ENCODE measurements at places on chromosomes 1 and 21.

- DNase-seq, result no peak
Measured at GRCh38 chr1:205663286-205663936, 16.9 kb downstream of the SLC45A3 start.

GRCh38 chr1:74180490-74180889 is 17.5 kb downstream of the LRRIQ3 start:
- no peak for DNase-seq

DNA sequence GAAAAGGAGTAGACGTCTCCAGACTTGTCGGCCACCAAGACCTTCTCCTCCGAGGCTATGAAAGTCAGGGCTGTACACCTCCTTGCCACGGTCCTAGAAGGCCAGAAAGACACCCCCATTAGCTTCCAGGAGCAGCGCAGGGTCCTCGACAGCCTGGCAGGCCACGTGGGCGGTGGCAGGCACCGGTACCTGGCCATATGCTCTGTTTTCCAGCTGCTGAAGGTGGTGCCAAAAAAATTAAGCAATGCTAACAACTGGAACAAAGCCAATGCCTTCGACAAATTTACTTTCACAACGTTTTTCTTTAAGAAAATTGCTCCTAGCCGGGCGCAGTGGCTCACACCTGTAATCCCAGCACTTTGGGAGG is 15.9 kb downstream of the WDR4 start:
- DNase-seq, result no peak

DNA sequence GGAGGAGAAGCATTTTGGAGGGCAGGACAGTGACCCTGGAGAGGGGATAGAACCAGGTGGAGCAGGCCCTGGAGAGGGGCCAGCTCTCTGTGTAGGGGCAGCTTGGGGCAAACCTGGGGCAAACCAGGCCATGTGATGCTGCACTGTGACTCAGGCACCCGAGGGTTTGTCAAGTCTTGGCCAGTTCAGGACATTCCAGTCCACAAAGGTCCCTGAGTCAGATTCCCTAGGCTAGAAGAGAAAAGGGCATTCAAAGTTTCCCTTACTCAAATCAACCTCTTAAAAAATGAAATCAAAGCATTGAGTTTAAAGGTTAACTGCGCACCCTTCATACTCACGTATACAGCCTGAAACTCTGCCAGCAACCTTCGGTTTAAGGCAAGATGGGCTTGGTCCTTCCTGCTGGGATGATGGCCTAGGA is 25.2 kb upstream of the PLA2G2C start:
- no peak for DNase-seq

- DNase-seq, result no peak
Measured at GRCh38 chr1:8690253-8690525, 127.3 kb downstream of the RERE start.

GRCh38 chr1:61816191-61816590 is 73.9 kb downstream of the PATJ start:
- no peak for DNase-seq

GRCh38 chr1:25802915-25803314 is 2.9 kb downstream of the SELENON start:
- no peak for DNase-seq

DNA sequence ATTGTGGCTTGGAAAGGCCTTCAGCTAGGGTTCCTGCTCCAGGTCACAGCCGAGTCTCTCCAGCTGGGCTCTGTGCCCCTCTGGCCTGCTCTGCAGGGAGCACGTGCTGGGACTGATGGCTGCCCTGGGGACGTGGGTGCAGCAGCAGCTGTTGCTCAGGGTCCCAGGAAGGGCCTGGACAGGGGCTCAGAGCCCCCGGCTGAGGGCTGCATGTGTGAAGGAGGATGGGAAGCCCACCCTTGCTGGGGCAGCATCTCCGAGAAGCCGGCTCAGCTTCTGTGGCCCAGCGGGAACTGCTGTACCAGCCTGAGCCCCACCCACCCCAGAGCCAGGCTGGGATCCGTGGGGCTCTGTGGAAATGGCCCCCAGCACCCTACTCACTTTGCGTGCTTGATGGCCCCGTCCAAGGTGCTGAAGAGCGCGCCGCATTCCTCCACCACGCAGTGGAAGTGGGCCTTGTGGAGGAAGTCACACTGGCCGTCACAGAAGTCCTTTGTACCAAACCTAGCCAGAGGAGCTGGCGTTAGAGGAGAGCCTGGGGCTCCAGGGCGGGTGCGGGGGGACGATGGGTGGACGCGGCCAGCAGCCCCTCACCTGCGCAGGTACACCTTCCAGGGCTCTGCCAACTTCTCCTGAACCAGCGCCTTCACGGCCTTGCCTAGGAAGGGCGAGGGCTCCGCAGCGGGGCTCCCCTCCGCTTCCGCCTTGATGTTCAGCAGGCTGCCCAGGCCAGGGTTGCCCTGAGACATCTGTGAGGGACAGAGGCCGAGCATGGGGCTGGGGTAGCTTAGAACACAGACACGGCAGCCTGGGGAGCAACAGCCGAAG is 147.5 kb downstream of the CASZ1 start:
- no peak for DNase-seq

DNA sequence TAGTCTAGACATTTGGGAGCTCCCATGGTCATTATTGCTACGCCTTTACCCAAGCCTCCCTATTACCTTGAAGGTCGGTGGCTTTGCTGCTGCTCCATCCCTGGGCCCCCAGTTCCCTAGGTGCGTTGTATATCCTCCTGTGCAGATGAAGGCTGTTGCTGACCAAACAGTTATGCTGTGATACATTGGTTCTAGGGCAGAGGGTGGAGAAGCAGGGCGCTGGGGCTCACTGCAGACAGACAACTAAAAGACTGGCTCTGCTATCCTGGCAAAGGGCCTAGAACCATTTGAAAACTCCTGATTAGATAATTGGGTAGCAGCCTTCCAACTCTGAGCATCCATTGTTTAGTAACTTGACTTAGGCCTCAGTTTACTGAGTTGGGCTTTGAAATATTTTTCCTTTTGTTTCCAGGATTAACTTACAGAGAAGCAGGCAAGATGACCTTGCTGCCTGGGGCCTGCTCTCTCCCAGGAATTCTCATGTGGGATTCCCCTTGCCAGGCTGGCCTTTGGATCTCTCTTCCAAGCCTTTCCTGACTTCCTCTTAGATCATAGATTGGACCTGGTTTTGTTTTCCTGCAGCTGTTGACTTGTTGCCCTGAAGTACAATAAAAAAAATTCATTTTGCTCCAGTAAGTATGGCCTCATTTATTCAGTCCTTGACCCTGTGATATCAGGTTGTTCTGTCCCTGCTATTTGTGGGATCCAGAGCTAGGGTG is 15.5 kb downstream of the CHI3L2 start:
- DNase-seq, result no peak

GRCh38 chr1:33462405-33463164 is 9.9 kb upstream of the ZSCAN20 start:
- DNase-seq, result no peak

DNA sequence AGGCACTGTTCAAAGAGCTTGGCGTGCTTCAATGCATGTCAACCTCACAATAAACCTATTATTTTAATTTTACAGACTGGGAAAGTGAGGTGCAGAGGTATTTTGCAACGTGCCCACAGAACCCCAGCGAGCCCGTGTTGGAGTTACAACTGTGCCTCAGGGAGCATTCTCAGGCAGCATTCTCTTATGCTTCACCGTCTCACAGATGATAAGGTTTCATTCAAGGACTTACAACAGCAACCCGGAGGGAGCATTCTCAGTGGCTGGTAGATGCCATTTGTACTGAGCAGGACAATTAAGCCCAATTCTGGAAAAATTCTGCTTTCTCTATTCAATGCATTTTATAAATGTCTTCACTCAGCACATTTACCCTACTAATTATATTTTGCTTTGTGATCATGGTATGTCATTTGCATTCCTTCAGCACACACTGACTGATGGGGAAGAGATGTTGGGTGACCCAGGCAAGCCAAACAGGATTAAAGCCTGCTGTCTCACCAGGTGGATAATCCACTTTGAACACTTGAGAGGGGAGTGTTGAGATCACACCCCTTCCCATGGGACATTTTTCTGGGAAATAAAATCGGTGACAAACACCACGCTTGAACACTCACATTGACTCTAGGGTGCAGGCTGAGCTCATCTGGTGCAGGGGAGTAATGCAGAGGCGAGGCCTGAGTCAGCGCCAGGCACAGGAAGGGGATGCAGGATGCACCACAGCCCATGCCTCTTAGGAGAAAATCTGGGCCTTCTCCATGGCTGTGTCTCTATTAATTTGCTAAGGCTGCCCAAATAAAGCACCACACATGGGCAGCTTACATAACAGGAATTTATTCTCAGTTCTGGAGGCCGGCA is 113.9 kb downstream of the CLIC6 start:
- DNase-seq, result no peak

Data from HS-27A (cell line).